ENCODE measurements at places on chromosomes 16 and 17.
A peak's percentile ranks its signal among the peaks of the same experiment; 100 is the strongest.

DNA sequence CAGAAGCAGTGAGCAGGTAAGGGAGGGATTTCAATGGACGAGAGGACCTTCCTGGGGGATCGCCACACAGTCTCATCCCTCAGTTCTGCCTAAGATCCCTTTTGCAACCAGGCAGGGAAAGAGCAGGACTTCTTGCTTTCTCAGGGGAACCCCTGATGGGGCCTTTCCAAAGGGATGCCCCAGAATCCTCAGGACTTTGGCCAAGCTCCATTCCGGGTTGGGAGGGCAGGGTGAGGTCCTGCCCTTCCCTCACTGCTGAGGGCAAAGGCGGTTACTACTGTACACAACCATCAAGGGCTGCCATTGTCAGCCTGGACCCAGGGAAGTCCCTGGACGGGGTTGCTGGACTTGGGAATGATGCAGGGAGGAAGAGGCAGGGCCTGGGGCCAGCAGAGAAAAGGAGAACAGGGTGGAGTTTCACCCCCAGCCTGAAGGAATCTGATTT, 9.7 kb downstream of the PRR29 start:
- no peak for DNase-seq

GRCh38 chr16:13139661-13140241, 238.4 kb downstream of the SHISA9 start:
- DNase-seq, result peak; percentile 56

GRCh38 chr17:38421871-38422827, 6.1 kb upstream of the ARHGAP23 start:
- no peak for DNase-seq

GRCh38 chr17:55735731-55736405, 13.2 kb upstream of the TMEM100 start:
- DNase-seq, result peak; percentile 67

- peak; percentile 91 for DNase-seq
These were observed at the start of gene PARD6A for GRCh38 chr16:67660564-67661028. TSS of gene PARD6A (plus strand) at chr16:67660960. CDS start at chr16:67661039, 79 bp downstream.

DNA sequence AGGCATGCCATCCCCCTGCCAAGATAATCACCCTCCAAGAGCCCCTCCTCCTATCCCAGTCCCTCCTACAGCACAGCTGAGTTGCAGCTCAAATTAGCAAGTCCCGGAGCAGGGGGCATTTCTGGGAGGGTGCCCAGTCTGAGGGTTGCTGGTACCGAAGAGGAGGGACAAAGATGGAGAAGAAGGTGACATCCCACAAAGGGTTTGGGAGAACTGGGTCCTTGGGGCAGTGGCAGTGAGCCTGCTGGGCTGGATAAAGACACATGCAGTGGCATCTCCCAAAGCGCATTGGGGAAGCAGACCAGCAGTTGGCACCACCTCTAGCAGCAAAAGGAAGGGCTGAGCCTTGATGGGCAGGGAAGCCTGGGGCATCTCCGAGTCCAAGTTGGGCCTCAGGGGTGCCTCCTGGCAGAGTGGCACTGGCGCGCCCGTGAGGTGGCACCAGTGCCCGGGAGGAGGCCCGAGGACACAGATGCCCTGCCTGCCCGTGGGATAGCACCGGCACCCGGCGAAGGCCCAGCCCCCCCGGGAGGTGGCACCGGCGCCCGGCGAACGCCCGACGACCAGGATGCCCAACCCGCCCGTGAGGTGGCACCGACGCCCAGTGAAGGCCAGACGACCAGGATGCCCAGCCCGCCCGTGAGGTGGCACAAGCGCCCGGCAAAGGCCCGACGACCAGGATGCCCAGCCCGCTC, 622 bp downstream of the TOM1L2 start:
- DNase-seq, result no peak

All from epithelial cell of esophagus (primary cell).